NCI-H82 (cell line): ENCODE measurements at places on chromosomes 7 and 10.

GRCh38 chr10:77441353-77442166 is 196.0 kb downstream of the KCNMA1 start:
- peak; percentile 95 for DNase-seq

GRCh38 chr10:3224241-3224640 is 51.7 kb upstream of the PITRM1 start:
- DNase-seq, result no peak

- no peak for DNase-seq
Measured at GRCh38 chr7:135726911-135727673, 894 bp downstream of the SLC13A4 start.

- DNase-seq, result peak; percentile 46
Measured at GRCh38 chr7:102434039-102434486, 688 bp downstream of the ORAI2 start.

- DNase-seq, result peak; percentile 96
Measured at GRCh38 chr7:74453322-74454011, at the start of gene GTF2IRD1. Gene GTF2IRD1, plus strand, starts transcription at chr7:74453906. Its CDS starts 54,175 bp downstream, at chr7:74508081.

GRCh38 chr7:135377171-135377570 is 132.7 kb downstream of the CNOT4 start:
- peak; percentile 22 for DNase-seq

GRCh38 chr10:46019569-46020343 is 10.7 kb downstream of the NCOA4 start:
- no peak for DNase-seq

GRCh38 chr7:155298834-155299534 is 1.3 kb downstream of the INSIG1 start:
- DNase-seq, result peak; percentile 96

GRCh38 chr10:94138391-94138790 is 144.7 kb downstream of the PLCE1 start:
- no peak for DNase-seq

DNA sequence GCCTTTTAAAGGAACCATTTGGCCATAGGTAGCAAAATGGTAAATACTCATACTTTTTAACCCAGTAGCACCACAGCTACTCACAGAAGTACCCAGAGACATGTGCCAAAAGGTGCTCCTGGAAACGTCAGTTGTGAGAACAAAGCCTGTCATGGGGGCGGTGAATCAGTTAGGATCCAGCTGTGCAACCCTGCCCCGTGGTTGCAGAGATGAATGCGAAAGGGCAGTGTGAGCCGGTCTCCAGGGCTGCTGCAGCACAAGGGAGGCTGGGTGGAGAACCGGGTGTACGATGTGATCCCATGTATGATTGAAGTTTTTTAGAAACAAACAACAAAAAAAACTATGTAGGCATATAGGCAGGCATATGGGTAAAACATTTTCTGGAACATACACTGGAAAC is 1.3 kb upstream of the LRRC18 start:
- DNase-seq, result no peak

DNA sequence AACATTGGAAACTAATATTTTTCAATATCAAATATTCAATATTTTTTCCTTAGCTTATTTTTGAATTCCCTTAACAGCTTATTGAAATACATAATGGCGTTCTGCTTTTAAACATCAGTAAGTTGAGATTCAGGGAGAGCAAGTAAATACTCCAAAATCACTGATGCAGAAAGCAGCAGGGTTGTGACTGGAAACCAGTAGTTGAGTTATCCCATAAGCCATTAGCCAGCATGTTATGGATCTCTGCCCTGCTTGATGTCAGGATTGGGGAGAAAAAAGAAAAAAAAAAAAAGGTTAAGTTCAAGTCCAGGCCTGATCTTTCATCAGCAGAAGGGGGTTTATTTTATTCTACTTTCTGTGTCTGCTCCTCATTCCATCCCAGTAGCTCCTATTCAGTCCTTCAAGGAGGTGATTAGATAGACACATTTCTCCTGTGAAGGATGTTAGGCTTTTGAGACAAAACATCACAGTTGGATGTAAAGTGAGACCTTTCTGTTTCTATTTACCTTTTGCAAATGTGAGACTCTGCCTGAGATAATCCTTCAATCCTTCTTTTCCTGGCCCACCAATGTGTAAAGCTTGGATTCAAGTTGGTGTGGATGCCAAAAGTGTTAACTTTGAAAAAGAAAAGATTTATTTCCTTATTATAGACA is 110.9 kb upstream of the HDAC9 start:
- no peak for DNase-seq

DNA sequence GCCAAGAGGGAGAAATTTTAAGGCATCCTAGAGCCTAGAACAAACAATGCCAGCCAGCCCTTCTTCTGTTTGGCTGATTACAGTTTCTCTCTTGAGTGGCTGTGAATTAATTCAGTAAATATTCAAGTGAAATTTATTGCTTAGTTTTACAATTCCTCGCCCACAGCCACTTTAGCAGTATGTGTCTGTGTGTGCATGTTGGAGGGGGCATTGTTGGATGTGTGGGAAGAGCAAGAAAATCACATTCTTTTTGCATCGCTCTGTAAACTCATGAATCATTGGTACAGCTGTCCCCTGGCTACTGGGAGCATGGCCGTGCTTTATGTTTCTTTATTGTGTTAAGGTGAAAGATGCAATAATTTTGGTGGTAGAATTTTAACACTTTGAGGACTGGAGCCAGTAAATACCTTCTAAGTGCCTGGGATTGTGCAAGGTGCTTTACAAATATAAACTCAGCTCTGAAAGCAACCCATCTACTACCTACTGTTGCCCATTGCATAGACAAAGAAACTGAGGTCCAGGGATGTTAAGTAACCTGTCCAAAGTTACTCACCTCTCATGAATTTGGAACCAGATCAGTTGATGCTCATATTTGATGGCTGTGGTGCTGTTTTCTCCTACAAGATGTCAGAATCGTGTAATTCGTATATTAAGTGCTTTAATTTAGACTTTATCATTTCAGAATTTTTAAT is 89.9 kb upstream of the BTBD16 start:
- no peak for DNase-seq

- no peak for DNase-seq
Measured at GRCh38 chr10:4736183-4736582, 89.8 kb upstream of the AKR1E2 start.

GRCh38 chr7:135683609-135684008 is 21.3 kb downstream of the STMP1 start:
- DNase-seq, result no peak

DNA sequence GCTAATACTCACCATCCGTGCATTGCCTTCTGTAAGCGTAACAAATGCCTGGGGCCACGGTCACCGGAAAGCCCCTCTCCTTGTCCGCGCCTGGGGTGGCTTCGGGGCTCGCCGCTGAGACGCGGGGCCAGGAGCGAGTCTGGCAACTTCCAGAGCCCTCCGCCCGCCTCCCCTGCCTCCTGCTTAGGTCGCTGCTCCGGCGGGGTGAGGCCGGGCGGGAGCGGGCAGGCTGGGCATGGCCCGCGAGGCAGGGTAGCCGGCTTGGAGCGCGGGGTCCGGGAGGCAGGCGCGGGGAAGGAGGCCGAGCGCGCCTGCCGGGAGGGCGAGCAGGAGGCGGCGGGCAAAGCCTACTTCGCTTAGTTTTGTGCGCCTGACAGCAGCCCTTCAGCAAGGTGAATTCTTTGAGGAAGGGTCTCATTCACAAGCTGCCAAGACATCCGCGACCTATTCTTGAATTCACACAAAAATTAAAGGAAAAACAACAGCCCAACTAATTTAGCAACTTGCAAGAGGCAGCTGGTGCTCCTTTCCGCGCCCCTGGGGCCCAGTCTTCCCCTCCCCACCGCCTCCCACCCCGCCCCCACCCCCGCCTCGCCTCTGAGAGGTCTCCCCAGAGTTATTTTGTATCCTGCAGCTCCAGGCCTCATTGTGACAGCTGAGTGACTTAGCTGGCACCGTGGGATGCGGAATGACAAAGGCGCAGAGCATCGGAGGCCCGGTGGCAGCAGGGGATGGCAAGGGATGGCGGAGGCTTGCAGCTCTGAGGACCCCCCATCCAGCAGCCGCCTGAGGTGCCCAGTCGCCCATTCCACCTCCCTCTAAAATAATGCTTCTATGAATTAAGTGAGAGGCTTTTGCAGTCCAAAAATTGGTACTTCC is 12.8 kb upstream of the KAT6B start:
- no peak for DNase-seq

GRCh38 chr10:102647443-102648268 is 3.4 kb downstream of the TRIM8 start:
- no peak for DNase-seq

GRCh38 chr10:89173075-89173474 is 34.0 kb downstream of the CH25H start:
- DNase-seq, result no peak

- peak; percentile 90 for DNase-seq
Measured at GRCh38 chr10:117968354-117969182, 78.2 kb downstream of the RAB11FIP2 start.

- no peak for DNase-seq
Measured at GRCh38 chr10:107847620-107848019, 683.1 kb upstream of the SORCS1 start.

GRCh38 chr7:22350466-22351328 is 6.3 kb downstream of the RAPGEF5 start:
- peak; percentile 20 for DNase-seq

GRCh38 chr7:132376361-132377013 is 199.8 kb downstream of the PLXNA4 start:
- peak; percentile 24 for DNase-seq
